ENCODE measurements at places on chromosomes 2 and 18.

DNA sequence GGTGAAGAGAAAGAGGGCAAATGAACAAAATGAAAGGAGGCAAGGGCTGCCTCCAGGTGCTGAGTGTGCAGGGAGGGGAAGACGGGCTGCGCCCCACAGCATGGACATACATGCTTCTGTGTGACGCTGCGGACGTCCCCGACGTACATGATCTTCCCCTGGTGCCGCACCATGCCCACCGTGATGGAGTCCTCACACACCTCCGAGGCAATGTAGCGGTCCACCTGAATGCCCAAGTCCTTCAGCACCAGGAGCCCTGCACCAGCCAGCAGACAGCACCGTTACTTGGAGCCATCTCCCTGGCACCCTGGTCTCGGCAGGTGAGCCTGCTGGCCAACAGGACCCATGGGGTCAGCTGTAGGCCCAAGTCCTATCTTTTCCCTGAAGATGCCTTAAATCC is 73.1 kb upstream of the POMC start:
- DNase-seq = no peak

DNA sequence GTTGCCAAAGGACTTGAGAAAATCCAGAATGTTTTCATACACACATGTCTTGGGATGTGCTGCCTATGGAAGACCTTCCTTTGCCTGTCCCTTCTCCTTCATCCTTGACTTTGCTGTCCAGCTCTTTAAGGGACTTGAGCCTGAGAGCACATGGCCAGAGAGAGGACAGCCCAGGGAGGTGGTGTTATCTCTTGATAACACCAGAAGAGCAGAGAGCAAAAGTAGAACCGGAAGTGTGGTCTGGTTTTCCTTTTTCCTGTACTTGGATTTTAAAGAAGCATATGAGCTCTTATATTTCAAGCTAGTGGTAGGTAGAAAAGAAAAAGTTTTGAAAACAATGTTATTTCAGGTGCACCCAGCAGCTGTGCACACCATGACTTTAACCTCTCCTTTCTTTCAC is 94.1 kb upstream of the ZNF532 start:
- DNase-seq = no peak

- no peak for DNase-seq
Measured at GRCh38 chr2:177972782-177973181, 99.8 kb downstream of the PDE11A start.

- DNase-seq = no peak
Measured at GRCh38 chr2:147810883-147811765, 33.7 kb upstream of the ACVR2A start.

DNA sequence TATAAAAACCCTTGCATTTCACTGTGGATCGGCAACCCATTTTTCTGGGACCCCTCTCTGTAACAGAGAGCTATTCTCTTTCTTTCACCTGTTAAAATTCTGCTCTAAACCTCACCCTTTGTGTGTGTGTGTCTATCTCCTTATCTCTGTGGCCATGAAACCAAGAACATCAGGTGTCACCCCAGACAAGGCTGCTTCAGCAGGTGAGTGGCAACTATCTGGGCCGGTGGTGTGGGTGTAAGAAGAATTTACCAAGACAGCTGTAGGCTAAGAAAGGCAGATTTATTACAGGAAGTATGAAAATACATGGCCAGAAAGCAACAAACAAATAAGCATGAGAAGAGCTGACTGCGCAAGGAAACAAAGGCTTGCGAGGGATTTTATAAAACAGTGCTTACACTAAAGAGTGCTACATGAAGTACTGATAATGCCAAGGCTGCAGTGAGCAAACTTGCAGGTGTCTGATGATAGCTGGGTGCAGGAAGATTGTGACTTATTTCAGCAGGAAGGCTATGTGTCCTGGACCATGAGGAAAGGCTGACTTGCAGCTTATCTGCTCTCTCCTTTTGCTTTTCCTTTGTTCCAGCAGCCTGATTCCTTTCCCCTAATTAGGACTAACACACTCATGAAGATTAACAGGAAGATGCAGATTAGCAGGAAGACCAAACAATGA is 421.1 kb downstream of the PTH2R start:
- no peak for DNase-seq

- DNase-seq = peak; percentile 69
Measured at GRCh38 chr2:218383892-218384519, 1.9 kb downstream of the SLC11A1 start.

DNA sequence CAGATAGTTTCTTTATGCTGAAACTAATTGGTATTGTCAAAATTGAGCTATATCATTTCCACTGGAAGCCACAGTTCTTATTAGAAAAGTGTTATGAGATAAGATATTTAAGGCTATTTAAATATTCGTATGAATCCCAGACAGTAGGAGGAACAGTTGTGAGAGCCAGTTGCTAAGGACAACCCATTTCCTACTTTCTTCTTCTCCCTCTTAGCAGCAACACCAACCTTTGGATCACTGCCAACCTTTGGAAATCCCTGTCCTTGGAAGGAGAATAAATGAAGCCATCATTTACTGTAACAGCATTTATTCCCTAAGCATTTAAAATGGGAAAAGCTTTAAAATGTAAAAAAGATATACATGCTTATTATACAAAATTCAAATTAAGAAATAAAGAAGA is 85.8 kb downstream of the PLCL1 start:
- no peak for DNase-seq

- no peak for DNase-seq
Measured at GRCh38 chr2:100731535-100731981, 88.4 kb upstream of the NPAS2 start.

GRCh38 chr18:26702086-26702485 is 153.7 kb upstream of the KCTD1 start:
- no peak for DNase-seq

- DNase-seq = no peak
Measured at GRCh38 chr2:238853218-238853617, 5.3 kb downstream of the TWIST2 start.

- no peak for DNase-seq
Measured at GRCh38 chr2:228180181-228181097, 1.0 kb downstream of the SPHKAP start.

GRCh38 chr2:216947055-216947454 is 87.2 kb upstream of the TNP1 start:
- DNase-seq = no peak

GRCh38 chr2:149661844-149662243 is 74.3 kb upstream of the MMADHC start:
- DNase-seq = no peak

DNA sequence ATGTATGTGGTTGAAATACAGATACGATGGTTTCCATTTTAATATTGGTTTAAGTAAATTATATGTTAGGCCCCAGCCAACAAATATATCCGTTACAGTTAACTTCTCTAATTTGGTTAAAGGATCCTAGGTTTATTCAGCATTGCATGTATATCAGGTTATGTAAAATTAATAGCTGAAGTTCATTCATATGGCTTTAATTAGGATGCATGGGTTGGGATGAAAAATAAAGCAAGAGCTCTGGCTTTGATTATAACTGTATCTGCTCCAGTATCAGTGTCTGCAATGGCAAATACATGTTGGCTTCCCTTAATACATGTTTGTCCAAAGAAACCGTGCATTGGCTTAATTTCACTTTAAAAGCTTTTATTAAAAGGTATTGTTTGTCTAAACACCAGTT is 435.7 kb upstream of the SETBP1 start:
- no peak for DNase-seq

DNA sequence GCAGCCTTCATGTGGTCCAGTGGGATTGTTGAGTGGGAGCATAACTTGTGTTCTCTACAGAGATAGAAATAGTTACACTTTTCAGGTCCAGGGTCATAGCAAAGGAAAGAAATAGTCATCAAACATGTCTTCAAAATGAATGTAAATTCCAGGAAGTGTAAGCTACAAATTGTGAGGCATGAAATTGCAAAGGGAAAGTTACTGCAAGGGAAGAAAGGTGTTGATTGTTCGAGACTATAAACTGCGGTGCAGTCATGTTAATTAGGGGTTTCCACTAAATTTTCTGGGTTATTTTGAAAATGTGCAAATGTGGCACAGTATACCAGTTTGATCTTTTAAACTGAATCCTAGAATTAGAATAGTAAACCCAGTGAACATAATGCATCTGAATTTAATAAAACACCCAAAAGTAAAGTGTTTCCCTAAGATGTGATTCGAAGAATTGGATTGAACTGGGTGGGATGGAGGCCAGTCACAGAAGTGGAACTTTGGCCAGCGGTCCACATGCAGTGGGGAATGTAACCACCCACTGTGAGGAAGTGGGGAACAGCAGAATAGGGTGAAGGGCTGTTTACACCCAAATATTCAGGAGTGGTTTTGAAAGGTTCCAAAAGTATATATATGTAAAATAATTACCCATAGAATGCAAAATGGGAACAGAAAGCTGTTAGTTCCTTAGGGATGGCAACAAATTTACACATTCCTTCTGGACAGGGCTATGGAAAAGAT is 126.5 kb upstream of the CCDC68 start:
- DNase-seq = no peak

DNA sequence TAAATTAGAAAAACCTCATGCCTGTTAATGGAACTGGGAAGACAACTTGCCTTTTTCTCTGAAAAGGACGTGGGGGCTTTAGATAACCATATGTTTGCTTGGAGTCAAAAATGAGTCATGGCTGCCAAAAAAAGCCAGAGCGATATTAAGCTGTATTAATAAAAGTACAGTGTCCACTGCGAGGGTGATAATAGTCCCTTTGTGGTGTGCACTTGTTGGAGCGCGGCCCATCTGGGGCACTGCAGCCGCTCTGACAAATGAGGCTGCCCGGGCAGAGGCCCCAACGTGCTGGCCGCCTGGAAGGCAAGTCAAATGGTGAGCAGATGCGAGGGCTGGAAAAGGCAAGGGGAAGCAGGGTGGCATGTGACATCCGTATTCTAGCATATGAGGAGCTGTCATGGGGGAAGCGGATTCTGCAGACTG is 103.3 kb upstream of the NCK2 start:
- DNase-seq = no peak

- DNase-seq = no peak
Measured at GRCh38 chr2:57617318-57617717, 429.3 kb upstream of the VRK2 start.

DNA sequence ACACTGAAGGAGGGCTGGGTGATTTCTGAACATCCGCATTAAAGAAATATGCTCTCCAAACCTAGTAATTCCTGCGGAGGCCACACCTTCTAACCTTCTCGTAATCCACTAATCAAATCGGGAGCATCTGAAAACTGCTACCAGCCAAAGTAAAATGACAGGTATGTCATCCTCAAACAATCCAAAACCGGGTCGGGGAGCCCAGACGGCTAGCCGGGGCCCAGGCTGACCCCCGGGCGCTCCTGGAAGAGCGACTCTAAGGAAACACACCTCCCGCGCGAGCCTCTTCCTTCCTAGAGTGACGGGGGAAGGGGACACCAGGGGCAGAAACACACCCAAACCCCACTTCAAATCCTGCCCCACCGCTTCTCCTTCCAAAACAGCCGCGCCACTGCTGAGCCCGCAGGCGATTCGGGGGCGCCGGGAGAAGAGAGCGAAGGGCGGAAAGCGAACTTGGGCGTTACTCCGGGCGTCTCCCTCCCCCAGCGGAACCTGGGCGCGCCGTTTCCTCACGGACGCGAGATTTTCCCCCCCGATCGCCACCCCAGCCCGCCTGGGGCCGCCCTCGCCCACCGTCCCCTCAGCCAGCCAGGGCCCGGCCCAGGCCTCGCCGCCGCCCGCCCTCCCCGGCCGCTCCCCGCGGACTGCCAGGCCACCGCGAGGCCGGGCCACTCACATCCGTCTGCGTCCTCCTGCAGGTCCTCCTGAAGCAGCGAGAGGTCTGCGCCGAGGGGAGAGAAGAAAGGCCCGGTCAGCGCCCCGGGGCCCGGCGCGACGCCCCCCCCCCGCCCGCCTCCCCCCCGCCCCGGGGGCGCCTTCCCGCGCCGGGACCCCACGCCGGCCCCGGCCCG is 584 bp downstream of the PPP4R1 start:
- peak; percentile 87 for DNase-seq

DNA sequence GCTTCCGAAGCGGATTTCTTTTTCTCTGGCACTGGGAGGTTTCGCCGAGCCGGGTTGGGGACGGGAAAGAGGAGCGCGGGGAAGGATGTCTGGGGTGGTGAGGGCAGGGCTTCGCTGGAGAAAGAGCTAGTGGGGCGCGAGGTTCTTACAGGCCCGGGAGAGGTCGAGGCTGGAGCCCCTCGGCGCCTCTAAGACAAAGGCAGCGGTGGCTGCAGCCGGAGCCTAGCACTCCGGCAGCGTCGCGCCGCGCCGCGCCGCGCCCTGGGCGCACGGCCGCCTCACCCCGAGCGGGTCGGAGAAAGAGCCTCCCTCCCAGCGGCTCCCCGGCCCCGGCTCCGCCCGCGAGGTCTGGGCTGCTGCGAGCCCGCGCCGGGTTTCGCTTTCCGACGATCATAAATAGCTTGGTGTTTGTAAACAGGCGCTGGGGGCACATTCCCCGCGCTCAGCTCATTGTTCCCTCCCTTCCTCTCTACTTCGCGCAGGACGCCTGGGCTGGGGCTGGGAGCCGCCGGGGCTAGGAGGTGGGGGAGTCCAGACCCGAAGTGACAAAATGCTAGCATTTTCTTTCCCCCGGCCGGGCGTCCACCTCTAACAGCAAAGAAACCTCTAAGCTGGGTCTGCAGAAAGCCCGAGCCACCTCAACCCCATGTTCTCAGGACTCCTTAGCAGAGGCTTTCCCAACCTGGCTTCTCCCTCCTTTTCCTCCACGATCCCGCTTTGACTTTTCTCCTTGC is 813 bp upstream of the MEIS1 start:
- peak; percentile 81 for DNase-seq

DNA sequence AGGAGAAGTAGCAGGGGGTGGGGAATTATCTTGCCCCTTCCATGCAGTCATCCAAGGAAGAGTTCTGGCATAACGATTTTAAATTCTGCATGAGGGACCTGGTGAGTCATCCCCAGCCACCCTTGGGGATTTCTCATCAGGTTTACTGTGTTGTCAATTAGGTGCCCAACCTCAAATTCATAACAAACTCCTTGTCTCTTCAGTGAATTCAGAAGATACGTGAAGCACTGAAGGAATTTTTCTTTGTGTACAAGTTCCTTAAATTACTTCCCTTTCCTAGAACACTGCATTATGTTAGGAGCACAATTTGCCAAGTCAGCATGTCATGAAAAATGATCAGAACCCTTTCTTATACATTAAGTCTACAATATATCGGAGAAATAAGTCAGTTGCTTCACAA is 70.8 kb upstream of the NOSTRIN start:
- DNase-seq = no peak

DNA sequence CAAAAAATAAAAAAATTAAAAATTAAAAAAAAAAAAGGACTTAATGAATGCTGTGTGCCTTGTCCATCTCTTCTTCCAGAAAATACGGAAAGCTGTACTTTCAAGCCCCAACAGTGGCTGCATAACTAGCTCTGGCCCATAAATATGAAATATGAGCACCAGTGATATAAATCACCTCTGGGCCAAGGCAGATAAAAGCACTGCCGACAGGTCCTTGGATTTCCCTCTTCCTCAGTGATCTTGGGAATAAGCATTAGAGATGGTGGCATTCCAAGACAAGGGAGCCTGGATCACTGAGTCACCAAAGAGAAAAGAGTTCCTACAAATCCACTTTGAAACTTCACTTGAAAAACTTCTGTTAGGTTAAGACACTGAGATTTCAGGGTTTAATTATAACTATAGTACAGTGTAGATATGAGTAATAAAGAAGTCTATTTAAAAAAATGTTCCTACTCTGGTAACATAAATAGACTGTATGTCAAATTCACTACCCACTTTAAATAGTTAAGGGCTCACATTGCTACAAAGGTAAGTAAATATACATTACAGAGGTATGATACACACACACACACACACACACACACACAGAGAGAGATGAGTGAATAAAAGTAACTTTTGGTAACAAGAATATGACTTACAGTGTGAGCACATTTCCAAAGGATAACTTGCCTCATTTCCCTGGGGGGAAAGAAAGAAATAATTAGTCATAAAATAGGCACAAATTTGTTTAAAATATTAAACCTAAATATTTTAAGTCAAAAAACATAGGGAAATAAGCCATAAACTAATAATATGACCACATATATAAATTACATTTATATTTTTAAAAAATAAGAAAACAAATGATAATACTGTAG is 35.6 kb downstream of the PPP3R1 start:
- DNase-seq = no peak

Data from cardiac septum (tissue), 1 donor.